Right ventricle myocardium superior (tissue), 1 donor: ENCODE measurements at places on chromosomes 1 and 21.

DNA sequence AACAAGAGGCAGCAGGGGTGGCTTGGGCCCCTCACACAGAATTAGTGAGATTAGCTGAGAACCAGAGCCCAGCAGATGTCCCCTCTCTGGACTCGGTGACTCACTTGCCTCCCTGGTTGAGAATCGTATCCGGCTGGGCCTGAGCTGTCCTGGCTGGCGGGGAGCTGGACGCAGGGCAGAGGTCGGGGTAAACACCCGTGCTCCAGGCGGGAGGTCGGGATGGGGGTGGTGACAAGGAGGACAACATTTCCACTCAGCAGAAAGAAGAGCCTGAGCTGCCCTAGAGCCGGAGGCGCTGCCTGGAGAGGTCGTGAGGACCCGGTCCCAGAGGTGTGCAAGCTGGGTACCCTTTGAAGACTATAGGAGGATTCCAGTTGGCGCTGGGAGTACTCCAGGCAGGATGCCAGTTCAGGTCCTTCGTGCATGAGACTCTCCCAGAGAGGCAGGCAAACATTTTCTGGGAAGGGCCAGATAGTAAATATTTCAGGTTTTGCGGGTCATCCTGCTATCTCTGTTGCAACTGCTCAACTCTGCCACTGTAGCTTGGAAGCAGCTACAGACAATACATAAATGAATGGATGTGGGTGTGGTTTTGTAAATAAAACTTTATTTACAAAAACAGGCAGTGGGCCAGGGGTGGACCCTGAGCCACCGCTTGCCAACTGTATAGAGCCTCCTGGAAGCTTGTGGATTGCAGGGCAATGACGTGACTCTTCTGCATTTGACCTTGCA is 116.8 kb upstream of the WNT4 start:
- DNase-seq = no peak

- DNase-seq = no peak
Observed at GRCh38 chr1:32741413-32742198, 39.0 kb upstream of the SYNC start.

- peak; percentile 46 for DNase-seq
Observed at GRCh38 chr1:119549719-119550132, 42.7 kb downstream of the HSD3B1 start.

DNA sequence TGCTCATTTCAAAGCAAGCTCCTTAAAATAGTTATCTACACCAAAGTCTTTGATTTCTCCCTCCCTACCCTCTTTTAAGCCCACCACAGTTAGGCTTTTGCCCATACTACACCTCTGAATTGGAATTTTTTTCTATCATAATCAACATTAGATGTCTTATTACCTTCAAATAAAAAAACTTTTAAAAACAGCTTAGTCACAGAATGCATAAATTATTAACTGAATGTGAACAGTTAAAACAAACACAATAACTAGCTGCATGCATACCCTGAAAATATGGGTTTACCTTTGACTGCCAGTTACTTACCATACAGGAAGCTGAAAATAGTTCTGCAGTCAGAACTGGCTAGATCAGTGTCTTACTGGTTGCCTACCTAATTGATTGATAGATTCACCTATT is 210.9 kb downstream of the TGFB2 start:
- DNase-seq = no peak

DNA sequence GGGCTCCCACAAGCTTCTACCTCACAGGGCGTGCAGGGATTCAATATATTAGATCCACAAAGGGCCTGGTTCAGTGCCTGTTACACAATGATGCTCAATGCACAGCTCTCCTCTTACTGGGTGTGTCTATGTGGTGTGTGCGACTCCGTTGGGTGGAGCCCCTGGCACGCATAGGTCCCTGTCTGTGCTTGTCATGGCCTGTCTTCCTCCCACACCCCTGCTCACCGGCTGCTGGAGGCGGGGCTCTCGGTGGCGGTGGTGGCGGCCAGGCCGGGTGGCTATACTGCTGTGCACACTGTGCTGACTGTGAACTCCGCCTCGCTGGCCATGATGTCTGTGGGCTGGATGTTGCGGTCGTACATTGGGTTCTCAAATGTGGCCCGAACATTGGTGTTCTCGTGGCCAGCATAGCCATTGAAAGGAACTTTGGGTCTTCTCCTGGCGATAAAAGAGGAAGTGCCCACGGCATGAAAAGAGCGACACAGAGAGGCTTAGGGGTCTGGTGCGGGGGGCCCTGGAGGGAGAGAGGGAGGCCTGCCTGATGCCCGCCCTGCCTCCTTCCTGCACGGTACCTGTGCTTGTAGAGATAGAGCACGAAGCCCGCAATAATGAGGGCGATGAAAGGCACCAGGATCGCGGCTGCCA is 46.9 kb downstream of the ZSCAN20 start:
- DNase-seq = no peak

GRCh38 chr1:22816803-22817202 is 106.2 kb downstream of the EPHB2 start:
- DNase-seq = no peak

- no peak for DNase-seq
Observed at GRCh38 chr1:18653916-18654315, 23.3 kb downstream of the PAX7 start.

DNA sequence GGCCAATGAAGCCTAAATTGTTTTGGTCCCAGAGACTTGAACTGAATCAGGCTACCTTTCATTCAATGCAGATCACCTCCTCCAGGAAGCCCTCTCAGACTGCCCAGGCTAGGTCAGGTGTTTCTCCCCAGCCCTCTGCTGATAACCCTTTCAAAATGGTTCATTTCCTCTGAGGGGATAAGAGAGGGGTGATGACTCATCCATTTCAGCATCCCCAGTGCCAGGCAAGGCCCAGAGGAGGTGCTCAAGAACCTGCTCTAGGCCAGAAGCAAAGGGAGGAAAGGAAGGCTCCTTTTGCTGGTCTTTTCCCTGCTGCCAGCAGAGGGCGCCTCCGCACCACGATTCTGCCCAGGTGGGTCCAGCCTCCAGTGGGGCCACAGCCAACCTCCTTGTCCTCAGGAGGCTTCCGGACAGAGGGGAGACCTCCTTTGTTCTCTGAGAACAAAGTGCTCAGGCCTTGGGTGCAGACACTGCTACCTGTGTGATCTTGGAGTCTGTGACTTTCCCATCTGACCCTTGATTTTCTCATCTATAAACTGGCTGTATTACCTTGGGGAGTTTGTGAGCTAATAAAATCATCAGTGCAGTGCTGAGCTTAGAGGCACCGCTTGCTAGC is 45.3 kb upstream of the ARHGEF10L start:
- peak; percentile 76 for DNase-seq

GRCh38 chr1:153735090-153735420 is 7.2 kb downstream of the INTS3 start:
- DNase-seq = no peak

- no peak for DNase-seq
Observed at GRCh38 chr21:35504951-35505466, 455.9 kb upstream of the RUNX1 start.

- no peak for DNase-seq
Observed at GRCh38 chr1:59570524-59570923, 244.2 kb upstream of the HOOK1 start.

DNA sequence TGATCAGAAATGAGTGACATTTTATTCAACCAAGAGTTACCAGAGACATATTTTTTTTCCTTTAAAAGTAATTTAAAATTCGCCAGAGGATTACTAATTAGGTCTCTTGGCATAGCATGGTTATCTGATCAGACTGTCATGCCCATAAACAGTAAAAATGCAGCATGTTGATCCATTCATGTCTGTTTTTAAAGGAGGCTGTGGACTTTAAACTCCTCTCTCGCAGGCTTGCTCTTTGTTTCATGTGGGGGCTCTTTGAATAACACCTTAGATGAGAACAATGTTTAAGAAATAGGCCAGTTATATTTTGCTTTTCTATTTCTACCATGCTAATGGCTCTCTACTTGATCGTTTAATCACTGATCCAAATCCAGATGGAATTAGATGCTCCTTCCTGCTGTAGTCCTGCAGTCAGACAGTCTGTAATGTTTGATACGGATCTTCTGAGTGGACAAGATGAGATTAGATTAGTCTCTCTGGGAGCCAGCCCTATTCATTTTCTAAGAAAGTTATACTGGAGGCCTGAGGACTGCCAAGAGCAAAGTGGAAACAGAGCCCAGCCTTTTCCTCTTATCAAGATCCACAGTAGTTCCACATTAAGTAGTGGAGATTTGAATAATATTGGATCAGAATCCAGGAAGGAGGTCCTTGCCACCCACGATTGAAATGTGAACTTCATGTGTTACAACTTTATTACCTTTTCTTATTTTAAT is 197.4 kb downstream of the HS2ST1 start:
- DNase-seq = no peak

DNA sequence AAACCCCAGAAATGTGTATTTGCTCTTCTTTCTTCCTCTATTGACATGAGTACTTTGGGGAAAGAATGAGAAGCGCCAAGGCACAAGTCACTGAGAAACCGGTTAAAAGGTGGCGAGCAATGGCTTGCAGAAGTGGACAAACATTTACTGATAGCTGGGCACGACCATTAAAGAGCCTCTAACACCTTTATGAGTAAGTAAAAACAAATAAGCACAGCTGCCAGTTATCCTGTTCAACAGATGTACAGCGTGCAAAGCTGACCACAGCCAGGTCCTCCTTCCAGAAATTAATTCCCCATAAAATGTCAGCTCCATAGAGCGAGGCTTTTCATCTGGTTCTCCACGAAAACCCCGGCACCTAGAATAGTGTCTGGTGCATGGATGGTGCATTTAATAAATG is 72.7 kb downstream of the CAPZB start:
- DNase-seq = no peak

DNA sequence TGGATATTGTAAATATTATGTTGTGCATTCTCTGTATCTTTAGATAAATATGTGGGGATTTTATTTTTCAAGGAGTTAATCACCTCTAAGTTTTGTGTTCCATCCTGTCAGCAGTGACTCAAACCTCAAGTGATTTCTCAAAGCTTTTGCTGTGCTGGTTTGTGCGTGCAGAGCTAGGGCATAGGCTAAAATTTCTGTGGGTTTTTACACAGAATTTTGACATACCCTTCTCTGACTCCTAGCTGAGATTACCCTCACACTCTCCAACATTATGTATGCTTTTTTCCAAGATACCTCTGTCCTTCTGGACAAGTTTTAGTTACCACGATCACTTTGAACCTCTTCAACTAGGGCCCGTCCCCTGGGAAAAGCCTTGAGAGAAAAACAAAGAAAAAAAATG is 384.9 kb downstream of the NCAM2 start:
- DNase-seq = no peak

- no peak for DNase-seq
Observed at GRCh38 chr21:29682800-29683199, 257.0 kb downstream of the GRIK1 start.

- no peak for DNase-seq
Observed at GRCh38 chr1:77832901-77833300, 53.5 kb downstream of the MIGA1 start.

GRCh38 chr1:25030674-25031589 is 100.9 kb upstream of the RUNX3 start:
- no peak for DNase-seq

GRCh38 chr1:201610858-201611257 is 71.9 kb downstream of the NAV1 start:
- DNase-seq = no peak

GRCh38 chr21:46500224-46500861 is 41.7 kb downstream of the DIP2A start:
- DNase-seq = no peak

GRCh38 chr1:155086128-155086741 is 7.6 kb downstream of the EFNA3 start:
- peak; percentile 84 for DNase-seq

- no peak for DNase-seq
Observed at GRCh38 chr1:78760858-78761257, 111.2 kb downstream of the IFI44 start.

DNA sequence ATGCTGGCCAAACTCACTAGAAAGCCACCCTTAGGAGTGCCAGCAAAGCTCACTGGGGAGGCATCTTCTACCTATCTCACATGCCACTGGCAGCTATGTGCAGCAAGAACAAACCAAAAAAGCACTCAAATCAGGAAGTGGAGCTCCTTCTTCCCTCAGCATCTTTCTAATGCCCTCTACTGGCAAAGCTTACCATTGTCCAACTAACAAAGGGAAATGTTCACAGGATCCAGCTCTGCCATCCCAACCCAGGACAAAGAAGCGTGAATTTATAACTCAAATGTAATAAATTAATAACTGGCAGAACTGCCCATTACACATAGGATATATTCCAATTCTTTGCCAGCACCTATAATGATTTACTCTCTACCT is 38.9 kb downstream of the LEPR start:
- DNase-seq = no peak

DNA sequence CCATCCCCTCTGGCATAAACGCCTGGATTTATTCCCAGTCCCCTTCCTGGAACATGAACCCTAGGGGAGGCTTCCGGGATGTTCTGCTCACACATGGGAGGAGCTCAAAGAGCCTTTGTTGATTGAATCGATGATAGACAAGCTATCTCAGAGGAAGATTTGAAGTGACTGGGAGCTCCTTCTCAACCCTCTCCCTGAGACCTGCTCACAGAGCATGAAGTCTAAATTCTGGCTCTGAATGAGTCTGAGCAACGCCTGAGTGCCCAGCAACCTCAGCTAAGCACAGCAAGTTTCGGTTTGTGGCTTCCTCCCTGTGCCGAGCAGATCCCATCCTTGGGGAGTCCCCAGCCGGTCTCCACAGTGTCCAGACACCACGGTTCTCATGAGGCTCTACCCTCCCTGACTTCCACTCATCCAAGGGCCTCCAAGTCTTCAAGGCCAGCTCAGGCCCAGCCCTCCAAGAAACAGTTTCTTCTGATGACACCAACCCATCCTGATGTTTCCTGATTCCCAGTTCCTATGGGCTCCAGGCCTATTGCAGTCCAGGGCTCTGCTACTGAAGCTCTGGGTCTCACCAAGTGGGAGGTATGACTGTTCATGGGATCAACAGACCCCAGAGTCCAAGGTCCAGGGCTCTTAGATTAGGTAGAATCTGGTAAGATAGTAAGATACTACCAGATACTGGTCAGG is 190.8 kb downstream of the DYRK1A start:
- DNase-seq = no peak

GRCh38 chr1:102742426-102742825 is 365.9 kb downstream of the COL11A1 start:
- DNase-seq = no peak
